IPS DF 6.9 (cell line): ENCODE measurements at places on chromosomes 2 and 18.

DNA sequence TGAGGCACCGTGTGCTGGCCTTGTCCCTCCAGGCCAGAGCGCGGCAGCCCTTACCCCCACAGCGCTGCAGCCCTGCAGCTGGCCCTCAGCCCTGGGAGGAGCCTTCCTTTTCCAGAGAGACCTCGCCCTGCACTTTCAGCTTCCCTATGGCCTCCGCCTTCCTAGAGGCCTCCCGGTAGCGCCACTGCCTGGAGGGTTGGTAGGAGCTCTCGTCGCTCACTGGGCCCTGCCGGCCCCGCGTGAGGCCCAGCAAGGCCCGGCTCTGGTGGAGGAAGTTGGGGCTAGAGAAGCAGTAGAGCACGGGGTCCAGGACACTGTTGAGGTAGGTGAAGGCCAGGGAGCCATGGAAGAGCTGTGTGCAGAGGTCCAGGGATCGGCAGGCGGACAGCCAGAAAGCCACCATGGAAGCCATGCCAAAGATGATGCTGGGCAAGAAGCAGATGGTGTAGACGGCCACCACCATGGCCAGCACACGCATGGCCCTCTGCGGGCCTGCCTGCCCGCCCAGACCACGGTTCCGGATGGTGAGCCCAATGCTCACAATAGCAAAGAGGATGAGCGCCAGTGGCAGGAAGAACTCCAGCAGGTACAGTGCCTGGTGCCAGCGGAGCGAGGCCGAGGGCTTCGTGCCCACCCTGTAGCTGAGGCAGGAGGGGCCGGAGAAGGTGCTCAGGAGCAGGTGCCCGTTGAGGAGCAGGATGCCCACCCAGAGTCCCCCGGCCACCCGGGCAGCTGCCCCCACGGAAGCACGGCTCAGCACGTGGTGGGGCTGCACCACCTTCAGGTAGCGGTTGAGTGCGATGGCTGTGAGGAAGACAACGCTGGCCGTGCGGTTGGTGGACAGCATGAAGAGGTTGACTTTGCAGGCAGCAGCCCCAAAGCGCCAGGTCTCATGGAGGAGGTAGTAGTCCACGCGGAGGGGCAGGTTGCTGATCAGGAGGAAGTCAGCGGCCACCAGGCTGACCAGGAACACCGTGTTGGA is 821 bp downstream of the OXER1 start:
- H3K4me3 ChIP-seq, result no peak overlapping the region
- H3K27ac ChIP-seq, result no peak overlapping the region

DNA sequence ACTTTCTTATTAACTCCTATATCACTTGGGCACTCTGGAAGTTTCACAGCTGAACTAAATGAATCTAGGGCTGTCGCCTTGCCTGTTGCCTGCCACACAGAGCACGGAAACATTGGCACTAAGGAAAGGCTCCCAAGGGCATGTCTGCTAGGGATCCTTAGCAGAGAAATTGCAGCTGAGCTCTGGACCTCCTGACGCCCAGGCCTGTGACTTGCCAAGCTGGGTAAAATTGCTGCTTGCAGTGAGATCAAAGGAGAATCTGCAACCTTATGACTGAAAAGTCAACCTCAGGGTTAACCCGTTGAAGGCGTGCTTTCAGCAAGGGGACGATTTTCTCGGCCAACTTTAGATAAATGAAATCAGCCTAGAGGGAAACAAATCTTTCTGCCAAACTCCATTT is 189.8 kb downstream of the NCK2 start:
- H3K27me3 ChIP-seq, result no peaks in the 10 kb centered on the region
- no peak for DNase-seq
- no peak overlapping the region for H3K4me3 ChIP-seq
- H3K27ac ChIP-seq, result no peak overlapping the region
- H3K4me1 ChIP-seq, result no peaks in the 10 kb centered on the region

- H3K4me1 ChIP-seq, result no peaks in the 10 kb centered on the region
- H3K4me3 ChIP-seq, result no peak overlapping the region
- no peaks in the 10 kb centered on the region for H3K36me3 ChIP-seq
- H3K27ac ChIP-seq, result no peak overlapping the region
- no peak for DNase-seq
These were observed 78.1 kb downstream of the TEX51 start for GRCh38 chr2:126976721-126977328.

DNA sequence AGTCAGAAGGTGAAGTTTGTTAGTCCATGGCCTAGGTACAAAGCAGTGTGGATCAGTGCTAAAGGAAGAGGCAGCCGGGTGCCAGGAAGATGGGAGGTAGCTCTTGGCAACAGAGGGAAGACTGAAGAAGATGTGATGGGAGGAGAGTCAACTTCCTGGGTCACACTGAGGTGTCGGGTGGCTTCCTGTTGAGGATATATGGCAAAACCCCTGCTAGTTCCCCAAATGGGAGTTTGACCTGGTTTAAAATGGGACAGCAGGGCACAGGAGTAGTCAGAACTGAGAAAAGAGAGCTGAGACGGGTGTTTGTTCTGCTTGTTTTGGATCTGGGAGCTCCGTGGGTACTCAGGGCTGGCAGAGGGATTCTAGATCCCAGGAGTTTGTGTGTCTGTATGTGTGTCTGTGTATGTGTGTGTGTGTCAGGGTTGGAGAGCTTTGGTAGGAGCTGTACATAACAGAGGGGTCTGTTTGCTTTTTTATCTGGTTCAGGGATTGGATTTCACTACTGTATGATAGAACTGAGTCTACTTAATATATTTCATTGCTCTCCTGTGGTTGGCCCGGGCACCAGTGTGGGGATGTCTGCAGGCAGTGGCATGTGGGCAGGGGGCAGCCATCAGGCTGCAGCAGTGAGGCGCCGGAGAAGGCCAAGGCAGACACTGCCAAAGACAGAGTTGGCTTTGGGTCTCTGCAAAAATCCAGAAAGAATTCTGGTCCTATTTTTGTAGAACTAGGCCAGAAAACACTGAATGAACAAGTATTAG is 17.1 kb downstream of the MXD1 start:
- H3K4me1 ChIP-seq, result no peaks in the 10 kb centered on the region
- no peak for DNase-seq
- H3K36me3 ChIP-seq, result no peaks in the 10 kb centered on the region
- no peak overlapping the region for H3K27ac ChIP-seq
- no peaks in the 10 kb centered on the region for H3K27me3 ChIP-seq

- H3K27me3 ChIP-seq, result no peaks in the 10 kb centered on the region
- no peak for DNase-seq
- no peak overlapping the region for H3K4me3 ChIP-seq
- H3K27ac ChIP-seq, result no peak overlapping the region
- H3K36me3 ChIP-seq, result no peaks in the 10 kb centered on the region
These were observed 36.6 kb downstream of the EHBP1 start for GRCh38 chr2:62741954-62742722.

DNA sequence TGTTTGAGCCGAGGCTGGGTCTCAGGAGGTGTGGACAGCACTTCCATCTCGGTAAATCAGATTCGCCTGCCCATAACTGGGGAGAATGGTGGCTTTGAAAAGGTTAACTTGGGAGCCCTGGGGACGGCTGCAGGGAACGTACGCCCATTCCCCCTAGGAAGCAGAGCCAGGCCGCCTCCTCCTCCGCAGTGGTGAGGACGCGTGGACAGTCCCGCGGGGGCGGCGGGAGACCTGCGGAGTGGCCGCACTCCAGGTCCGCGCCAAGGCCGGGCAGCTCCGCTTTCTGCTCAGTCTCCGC is 845 bp upstream of the MYCN start:
- DNase-seq, result no peak
- no peaks in the 10 kb centered on the region for H3K27me3 ChIP-seq
- peak overlapping the region; percentile 14; the same call in 1 of the 2 replicates for H3K4me3 ChIP-seq

- 0 out of 2 replicates have a peak, but pooled peaks cover 2% of the 10 kb centered on the region for H3K4me1 ChIP-seq
- H3K36me3 ChIP-seq, result no peaks in the 10 kb centered on the region
- no peak for DNase-seq
- H3K27me3 ChIP-seq, result no peaks in the 10 kb centered on the region
- no peak overlapping the region for H3K27ac ChIP-seq
These were observed 43.7 kb upstream of the SNED1 start for GRCh38 chr2:240954436-240955305.

- no peak overlapping the region for H3K27ac ChIP-seq
- DNase-seq, result no peak
- no peaks in the 10 kb centered on the region for H3K36me3 ChIP-seq
- H3K4me3 ChIP-seq, result no peak overlapping the region
These were observed 148.6 kb upstream of the FIGN start for GRCh38 chr2:163884416-163884815.

DNA sequence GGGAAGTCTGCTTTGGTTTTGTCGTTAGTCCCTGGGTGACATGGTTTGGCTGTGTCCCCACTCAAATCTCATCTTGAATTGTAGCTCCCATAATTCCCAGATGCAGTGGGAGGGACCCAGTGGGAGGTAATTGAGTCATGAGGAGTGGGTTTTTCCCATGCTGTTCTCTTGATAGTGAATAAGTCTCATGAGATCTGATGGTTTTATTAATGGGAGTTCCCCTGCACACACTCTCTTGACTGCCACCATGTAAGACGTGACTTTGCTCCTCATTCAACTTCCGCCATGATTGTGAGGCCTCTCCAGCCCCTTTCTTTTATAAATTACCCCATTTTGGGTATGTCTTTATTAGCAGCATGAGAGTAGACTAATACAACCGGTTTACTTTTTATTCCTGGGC is 405.8 kb upstream of the ID2 start:
- H3K4me3 ChIP-seq, result no peak overlapping the region
- no peaks in the 10 kb centered on the region for H3K27me3 ChIP-seq
- no peaks in the 10 kb centered on the region for H3K4me1 ChIP-seq
- no peaks in the 10 kb centered on the region for H3K36me3 ChIP-seq

- DNase-seq, result no peak
- no peak overlapping the region for H3K27ac ChIP-seq
- H3K4me3 ChIP-seq, result no peak overlapping the region
- H3K4me1 ChIP-seq, result no peaks in the 10 kb centered on the region
These were observed 62.5 kb downstream of the GPR39 start for GRCh38 chr2:132479155-132479554.

GRCh38 chr18:59400407-59400806 is 41.3 kb upstream of the LMAN1 start:
- H3K27ac ChIP-seq, result no peak overlapping the region
- no peak overlapping the region for H3K4me3 ChIP-seq
- no peak for DNase-seq
- no peaks in the 10 kb centered on the region for H3K4me1 ChIP-seq
- no peaks in the 10 kb centered on the region for H3K36me3 ChIP-seq

DNA sequence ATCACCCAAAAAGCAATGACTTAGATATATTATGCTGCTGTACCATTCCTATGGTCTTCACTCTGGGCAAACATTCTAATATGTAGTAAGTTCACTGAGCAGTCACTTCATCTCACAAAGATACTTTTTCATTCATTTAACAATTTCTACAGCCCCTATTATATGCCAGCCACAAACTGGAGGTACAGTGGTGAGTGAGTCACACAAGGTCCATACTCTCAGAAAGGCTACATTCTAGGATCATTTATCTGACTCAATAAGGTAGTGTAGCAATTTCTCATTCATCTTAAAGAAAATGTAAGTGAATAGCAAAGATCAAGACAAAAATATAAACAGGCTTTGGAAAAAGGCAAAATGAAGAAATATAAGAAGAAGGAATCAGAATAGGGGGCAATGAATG is 40.5 kb downstream of the NHEJ1 start:
- H3K4me3 ChIP-seq, result no peak overlapping the region
- no peak overlapping the region for H3K27ac ChIP-seq

DNA sequence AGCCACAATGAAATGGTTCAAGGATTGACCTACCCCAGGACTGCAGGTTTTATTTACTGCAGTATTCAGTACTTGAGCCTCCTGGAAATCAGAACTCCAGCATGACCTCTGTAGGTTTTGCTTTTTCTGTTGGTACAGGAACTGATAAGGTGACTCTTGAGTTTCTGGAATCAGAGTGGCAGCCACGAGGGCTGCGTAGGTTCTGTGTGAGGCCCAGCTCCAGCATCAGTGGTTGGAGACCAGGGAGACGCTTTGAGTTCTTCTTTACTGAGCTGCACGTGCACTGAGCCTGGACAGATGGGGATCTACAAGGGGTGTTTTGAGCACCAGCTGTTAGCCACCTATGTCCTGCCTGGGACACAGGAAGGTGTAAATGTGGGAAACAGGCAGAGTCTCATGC is 222.7 kb upstream of the EPAS1 start:
- no peaks in the 10 kb centered on the region for H3K36me3 ChIP-seq
- DNase-seq, result no peak
